Stimulated activated effector memory CD8-positive, alpha-beta T cell treated with anti-CD3 and anti-CD28 coated beads, Interleukin-12 subunit alpha, Interleukin-12 subunit beta, amount 100 ng/mL, for 72 hours (primary cell): ENCODE measurements at places on chromosomes 4 and X.

DNA sequence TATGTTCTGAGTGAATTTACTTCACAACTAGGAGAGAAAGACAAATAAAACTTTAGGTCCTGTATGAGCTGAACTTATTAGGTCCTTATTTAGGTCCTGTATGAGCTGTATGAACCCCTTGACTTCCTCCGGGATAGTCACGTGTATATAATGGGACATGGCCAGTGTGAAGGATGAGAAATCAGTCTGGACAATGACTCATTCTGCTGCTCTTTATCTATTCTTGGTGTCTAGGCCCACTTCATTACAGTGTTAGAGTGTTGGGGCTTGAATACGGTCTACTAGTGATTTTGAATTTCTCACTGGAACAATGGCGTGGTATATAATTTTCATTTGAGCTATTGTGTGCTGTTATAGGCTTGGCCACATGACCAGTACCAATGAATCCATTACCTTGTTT, 21.9 kb downstream of the STK26 start:
- DNase-seq = no peak

DNA sequence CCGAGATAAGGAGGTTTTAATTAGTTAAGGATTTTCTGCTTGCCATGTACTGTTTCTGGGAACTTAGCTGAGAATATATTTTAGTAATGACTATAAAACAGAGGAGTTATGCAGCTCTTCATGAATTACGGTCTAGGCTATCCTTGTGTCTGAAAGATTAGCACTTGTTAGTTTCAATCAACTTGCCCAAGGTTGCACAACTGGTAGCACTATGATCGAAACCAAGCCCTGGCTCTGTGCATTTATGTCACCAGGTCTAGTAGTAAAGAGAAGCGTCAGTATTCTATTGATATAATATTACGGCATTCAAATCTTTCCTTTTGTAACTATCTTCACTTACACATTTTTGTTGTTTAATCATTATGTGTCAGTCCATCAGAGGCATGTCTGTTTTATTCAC, 176.0 kb downstream of the TLL1 start:
- DNase-seq = no peak

GRCh38 chr4:74547042-74547441, 102.1 kb downstream of the AREG start:
- no peak for DNase-seq

GRCh38 chr4:19791422-19792123, 460.1 kb upstream of the SLIT2 start:
- no peak for DNase-seq

GRCh38 chr4:164613792-164614191, 140.1 kb upstream of the SMIM31 start:
- no peak for DNase-seq

- no peak for DNase-seq
Observed at GRCh38 chrX:87636533-87636932, 118.9 kb downstream of the KLHL4 start.

GRCh38 chrX:11566173-11566572, 99.5 kb downstream of the ARHGAP6 start:
- no peak for DNase-seq

GRCh38 chr4:106032851-106033286, 137.6 kb downstream of the NPNT start:
- no peak for DNase-seq

- no peak for DNase-seq
Observed at GRCh38 chrX:135421932-135422809, at the start of gene SMIM10L2A. Gene SMIM10L2A (plus strand): TSS chrX:135421944. CDS start chrX:135422132, 188 bp downstream.

GRCh38 chr4:40515398-40516293, 114.0 kb downstream of the RBM47 start:
- DNase-seq = no peak

DNA sequence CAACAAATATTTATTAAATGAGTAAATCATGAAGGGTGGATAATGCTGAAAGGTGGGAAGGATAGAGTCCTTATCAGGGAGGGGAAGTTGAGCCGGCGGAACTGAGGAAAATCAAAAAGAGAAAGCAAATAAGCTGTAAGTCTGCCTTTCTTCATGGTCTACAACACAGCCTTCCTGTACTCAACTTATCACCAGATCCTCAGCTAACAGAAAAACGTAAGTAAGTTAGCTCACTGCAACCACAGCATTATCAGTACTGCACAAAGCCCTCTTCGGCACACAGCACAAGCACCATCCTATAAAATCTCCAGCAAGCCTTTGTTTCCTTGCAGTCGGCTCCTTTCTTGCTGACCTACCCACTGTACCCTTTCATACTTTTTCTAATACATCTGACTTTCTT, 70.3 kb downstream of the CRMP1 start:
- no peak for DNase-seq

DNA sequence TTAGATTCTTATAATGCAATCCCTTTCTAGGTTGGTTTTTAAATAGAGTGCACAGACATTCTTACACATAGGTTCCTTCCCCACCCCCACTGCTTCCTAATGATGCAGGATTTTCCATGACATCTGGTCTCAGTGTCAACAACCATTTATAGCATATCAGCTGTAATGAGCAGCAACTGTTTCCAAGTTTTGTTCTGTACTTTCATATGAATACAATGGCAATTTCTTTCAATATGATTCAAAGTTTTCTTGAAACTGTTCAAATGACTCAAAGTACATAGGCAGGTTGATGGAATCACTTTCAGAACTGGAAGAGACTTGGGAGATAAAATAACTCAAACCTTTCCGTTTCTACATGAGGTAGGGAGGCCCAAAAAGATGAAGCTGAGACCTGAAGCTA, 220.7 kb downstream of the CAMK2D start:
- DNase-seq = no peak

GRCh38 chrX:129577473-129577872, 37.4 kb downstream of the OCRL start:
- DNase-seq = no peak

- DNase-seq = no peak
Observed at GRCh38 chr4:77187322-77187721, 30.3 kb downstream of the CCNG2 start.

DNA sequence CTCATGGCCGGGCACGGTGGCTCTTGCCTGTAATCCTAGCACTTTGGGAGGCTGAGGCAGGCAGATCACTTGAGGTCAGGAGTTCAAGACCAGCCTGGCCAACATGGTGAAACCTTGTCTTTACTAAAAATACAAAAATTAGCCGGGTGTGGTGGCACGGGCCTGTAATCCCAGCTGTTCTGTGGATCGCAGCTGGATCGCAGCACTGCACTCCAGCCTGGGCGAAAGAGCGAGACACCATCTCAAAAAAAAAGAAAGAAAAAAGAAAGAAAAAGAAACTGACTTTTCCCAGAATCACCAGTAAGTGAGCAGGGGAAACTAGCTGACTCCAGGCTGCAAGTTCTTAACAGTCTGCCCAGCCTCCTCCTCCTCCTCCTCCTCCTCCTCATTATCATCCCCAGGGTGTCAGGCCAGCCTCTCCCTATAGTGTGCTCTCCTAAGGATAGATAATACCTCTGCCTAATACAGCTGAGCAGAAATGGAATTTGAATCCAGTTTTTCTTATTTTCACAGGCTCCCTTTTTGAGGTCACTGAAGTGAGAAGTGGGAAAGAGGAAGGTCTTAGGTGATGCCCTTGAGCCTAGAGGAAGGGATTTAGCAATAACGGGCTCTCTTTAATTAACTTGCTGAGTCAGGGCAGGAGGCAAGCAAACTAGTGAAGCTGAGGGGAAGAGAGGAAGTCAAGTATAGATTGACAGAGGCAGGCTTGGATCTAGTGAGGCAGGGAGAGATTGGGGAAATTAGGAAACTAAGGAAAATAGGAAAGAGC, 11.8 kb upstream of the ELF2 start:
- no peak for DNase-seq

GRCh38 chr4:47741200-47741599, 96.7 kb downstream of the CORIN start:
- DNase-seq = no peak

DNA sequence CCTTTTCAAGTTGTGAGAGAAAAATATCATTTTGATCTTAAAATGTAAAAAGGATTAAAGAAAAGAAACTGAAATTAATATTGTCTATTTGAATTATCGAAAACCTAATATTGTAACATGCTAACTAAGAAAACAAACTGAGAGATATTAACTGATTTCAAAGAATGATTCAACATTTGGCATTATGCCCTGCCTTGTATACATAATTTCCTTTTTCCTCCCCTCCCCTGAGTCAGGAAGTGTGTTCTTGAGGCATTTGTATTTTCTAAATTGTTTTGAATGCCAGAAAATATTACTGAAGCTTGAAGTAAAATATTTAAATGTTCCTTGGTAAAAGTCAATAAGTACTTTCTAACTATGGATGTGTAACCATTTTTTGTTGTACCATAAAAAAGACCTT, 49.4 kb downstream of the RPS6KA3 start:
- DNase-seq = no peak

DNA sequence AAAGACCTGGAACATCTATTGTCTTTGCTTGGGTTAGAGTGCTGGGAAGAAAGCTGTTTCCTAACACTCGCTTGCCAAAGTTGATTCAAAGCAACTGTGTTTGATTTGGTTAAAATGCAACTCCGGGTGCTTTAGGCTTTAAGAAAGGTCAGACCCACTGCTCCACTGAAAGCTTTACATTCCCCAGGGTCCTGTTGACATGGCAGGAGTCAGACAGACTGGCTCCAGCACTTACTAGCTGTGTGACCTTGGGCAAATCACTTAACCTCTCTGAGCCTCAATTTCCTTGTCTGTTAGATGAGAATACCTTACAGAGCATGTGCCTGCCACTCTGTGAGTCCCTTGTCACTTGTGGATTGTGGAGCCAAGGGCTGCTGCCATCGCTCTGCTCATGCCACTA, 39.0 kb downstream of the DGKK start:
- DNase-seq = no peak

DNA sequence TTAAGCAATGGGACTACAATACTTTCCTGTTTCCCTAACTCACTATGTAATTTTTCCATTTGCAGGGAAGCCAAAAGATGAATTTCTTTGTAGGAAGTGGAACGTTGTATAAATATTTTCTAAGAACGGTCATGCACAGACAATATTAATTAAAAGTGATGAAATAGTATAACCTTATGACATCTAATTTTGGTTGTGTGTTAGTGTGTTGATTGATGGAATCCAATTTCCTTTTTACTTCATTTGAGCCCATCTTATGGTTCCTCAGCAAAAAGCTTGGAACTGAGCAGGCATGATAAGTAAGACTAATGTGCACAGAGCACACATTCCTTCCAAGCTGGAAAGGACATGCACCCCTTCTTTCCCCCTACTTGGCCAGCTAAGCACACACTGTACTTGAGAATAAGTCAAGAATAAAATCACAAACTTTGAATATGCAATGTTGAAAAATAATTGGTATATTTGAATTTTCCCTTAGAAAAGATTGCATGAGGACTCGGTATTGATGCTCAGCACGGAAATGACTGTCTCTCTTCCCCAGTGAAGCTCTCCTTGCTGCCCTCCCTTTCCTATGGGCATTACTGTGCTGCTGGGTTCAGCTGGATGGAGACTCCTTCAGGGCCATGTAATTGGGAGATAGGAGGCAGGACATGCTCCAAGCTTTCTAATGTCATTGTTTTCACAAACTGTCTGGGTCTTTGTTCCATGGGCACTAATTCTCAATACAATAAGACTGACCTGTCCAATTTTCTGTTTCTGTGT, 19.2 kb upstream of the PDLIM3 start:
- no peak for DNase-seq

- DNase-seq = no peak
Observed at GRCh38 chr4:20062054-20062453, 189.7 kb upstream of the SLIT2 start.

GRCh38 chrX:18828832-18829404, 121.5 kb downstream of the PPEF1 start:
- no peak for DNase-seq

DNA sequence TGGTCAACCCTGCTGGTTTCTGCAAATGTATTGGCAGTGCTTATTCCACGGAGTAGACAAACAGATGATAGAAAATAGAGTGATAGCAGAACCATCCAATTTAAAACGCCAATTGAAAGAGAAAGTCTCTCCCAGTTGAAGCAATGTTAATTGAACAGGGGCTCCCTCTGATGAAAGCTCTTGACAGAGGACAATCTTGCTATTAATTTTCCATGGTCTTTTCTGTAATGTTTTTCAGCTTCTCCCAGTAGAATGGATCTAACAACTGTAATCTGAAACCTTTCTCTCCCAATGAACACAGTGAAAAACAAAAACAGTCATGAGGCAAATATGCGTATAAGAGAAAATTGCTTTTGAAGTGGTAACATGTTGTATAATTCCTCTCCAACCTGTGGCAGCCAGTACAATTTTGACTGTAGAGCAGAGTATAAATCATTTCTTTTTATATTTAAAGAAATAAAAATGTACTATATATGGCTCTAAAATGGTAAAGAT, 225.1 kb upstream of the GALNTL6 start:
- DNase-seq = no peak

DNA sequence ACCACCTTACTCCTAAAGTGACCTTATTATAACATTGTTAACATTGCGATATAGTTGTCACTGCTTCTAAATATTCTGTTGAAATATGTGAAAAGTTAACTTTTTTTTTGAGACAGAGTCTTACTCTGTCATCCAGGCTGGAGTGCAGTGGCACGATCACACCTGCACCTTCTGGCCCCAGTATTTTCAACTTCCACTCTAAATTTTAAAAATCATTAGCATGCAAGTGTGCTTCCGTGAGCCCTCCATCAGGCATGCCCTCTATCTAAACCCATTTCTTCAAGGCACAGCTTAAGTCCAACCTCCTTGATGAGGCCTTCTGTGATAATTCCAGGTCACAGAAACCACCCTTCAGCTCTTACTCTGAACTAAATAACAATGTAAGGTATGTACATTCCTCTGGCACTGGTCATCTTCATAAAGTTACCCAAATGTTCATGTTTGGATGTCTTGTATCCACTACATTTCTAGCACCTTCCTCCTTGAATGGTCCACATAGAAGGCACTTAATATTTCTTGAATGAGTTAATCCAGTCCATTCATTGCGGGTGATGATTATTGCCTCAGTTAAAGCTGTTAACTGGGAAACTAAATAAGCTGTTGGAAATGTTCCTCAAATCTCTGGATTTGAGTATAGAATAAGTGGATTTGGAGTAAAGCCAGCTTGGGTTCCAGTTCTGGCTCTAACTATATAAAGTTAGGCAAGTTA, 38.6 kb upstream of the TMEM131L start:
- DNase-seq = no peak

- peak; percentile 54 for DNase-seq
Observed at GRCh38 chrX:101658661-101659491, 774 bp downstream of the ARMCX2 start.

GRCh38 chr4:138053641-138054301, 188.4 kb downstream of the SLC7A11 start:
- no peak for DNase-seq

GRCh38 chrX:72461766-72462165, 110.9 kb downstream of the HDAC8 start:
- DNase-seq = no peak
